ENCODE measurements at places on chromosomes 11 and 22.

GRCh38 chr22:20580179-20580578 is 72.8 kb downstream of the MED15 start:
- no peak for DNase-seq

- DNase-seq, result no peak
These were observed 36.0 kb upstream of the COMT start for GRCh38 chr22:19905347-19906276.

- no peak for DNase-seq
These were observed 13.3 kb downstream of the RBFOX2 start for GRCh38 chr22:36015155-36015810.

GRCh38 chr22:37433786-37434185 is 6.5 kb upstream of the ELFN2 start:
- no peak for DNase-seq

- DNase-seq, result no peak
These were observed 4.8 kb upstream of the NNMT start for GRCh38 chr11:114291381-114291780.

- no peak for DNase-seq
These were observed 47.3 kb downstream of the TENM4 start for GRCh38 chr11:79393362-79394043.

DNA sequence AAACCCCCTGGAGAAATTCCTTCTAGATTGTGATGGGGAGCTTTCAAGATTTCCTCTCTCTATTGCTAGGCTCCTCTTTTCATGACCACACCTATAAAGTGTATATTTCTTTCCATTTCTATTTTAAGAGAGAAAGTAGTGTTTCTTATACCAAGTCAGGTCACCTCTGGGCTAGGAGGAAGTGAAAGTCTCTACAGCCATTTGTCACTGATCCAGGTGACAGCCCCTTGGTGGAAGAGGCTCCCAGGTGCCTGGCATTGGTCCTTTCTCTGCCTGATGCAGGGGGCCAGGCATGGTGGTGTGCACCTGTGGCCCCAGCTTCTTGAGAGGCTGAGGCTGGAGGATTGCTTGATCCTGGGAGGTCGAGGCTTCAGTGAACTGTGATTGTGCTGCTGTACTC is 64.7 kb downstream of the DHCR7 start:
- peak; percentile 48 for DNase-seq

GRCh38 chr11:121293288-121293594 is 670 bp downstream of the SC5D start:
- DNase-seq, result no peak

- no peak for DNase-seq
These were observed 7.3 kb downstream of the SLC15A3 start for GRCh38 chr11:60944490-60945294.

DNA sequence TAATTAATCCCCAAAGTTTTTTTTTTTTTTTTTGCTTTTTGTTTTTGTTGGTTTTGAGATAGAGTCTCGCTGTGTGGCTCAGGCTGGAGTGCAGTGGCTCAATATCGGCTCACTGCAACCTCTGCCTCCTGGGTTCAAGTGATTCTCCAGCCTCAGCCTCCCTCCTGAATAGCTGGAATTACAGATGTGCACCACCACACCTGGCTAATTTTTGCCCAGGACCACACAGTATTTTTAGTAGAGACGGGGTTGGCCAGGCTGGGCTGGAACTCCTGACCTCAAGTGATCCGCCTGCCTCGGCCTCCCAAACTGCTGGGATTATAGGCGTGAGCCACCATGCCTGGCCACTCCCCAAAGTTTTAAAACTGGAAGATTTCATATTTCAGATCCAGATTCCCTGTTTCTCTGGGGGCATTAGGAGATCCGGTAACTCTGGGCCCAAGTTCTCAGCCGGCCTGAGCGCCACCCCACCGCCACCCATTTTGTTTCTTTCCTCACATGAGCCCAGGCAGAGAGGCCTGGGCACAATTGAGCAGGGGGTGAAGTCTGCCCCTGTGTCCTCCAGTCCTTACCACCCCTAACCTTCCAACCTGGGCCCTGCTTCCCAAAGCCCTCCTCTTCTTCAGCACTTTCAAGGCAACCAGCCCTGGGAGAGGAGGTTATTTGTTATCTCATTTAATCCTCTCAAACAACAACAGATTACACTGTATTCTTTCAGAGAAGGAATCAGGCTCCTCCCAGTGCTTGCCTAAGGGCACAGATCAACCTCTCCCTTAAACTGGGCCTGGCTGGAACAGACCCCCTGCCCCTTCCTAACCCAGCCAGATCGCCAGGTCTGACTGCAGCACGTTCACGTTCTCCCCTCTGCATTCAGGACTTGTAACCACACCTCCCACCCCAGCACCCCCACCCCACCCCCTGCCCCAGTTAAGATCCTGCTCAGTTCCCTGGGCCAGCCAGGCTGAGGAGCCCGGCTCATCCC is 1.9 kb upstream of the CSNK1E start:
- no peak for DNase-seq

GRCh38 chr22:46054091-46055073 is 77.4 kb upstream of the WNT7B start:
- no peak for DNase-seq

DNA sequence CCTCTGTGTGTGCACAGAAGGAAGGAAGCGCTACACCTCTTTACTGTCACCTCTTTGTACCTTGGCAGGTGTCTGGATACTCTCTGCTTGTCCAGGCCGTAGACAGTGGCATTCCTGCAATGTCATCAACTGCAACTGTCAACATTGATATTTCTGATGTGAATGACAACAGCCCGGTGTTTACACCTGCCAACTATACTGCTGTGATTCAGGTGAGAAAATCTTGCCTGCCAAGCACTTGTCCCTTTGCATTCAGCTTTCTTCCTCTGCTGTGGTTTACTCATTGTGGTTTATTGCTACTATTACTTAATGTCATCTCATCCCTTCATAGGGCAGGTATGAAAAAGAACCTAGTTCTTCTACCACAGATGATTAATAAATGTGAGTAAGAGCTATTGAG is 131.9 kb upstream of the MTNR1B start:
- no peak for DNase-seq

GRCh38 chr11:10920205-10920604 is 62.4 kb upstream of the ZBED5 start:
- DNase-seq, result no peak

DNA sequence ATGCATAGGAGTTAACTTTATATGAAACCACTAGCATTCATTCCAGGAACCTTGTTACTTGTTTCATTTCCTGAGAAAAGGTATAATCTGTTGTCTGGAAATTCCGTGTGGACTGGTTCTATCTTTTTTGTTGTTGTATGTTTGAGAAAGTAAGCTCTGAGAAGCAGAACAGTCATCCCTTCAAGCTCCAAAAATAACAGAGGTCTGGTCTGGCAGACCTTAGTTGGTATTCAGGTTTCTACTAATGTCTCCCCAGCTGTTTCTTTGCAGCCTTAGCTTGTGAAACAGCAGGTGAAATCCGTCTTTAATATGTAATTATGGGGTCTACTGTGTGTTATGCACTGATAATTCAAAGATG is 2.4 kb downstream of the RNF121 start:
- no peak for DNase-seq

DNA sequence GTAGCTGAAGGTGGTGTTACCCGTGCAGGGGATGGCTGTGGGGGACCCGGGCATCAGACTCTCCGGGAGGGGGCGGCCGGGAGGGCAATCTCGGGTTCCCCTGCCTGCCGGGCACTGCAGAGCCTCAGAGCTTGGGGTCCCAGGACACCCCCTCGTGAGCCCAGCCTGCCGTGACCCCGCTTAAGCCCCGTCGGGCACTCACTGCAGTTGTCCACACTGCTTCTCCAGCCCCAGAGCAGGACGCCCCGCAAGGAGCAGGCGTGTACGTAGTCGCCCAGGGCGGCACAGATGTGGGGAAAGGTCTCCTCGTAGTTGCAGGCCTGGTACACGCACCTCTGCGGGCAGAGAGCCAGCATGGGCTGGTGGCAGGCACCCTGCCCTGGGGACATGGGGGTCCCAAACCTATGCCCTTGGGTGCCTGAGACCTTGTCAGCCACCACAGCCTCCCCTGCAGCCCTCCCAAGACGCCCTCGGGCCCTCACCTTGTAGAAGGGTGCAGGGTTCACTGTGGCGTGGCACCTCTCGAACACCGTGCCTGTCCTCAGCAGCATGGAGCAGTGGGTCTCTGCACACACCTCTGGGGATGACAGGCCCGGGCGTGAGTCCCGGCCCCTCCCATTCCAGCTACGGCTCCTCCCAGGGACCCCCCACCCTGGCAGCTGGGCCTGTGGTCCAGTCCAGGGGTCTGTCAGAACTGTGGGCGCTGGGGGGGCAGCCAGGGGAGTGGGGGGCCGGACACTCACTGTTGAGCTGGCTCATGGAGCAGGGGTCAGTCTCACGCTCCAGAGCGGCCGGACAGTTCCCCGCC is 8.8 kb downstream of the MUC6 start:
- DNase-seq, result no peak

DNA sequence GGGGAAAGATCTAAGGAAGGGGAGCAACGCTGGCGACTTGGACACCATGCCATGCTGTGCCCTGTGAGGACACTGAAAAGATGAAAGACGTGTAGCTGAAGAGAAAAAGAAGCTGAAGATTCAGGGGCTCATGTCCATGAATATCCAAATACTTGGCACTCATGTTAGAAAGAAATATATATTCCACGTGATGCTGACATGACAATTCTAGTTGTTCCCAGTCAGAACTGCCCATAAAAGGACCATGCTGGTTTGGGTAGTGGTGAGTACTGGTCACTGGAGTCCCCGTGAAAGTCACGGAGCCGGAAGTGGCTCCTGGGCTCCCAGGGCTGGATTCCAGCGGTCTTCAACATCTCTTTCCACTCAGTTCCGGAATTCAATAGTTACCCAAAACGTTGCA is 9.9 kb downstream of the MS4A15 start:
- DNase-seq, result no peak

DNA sequence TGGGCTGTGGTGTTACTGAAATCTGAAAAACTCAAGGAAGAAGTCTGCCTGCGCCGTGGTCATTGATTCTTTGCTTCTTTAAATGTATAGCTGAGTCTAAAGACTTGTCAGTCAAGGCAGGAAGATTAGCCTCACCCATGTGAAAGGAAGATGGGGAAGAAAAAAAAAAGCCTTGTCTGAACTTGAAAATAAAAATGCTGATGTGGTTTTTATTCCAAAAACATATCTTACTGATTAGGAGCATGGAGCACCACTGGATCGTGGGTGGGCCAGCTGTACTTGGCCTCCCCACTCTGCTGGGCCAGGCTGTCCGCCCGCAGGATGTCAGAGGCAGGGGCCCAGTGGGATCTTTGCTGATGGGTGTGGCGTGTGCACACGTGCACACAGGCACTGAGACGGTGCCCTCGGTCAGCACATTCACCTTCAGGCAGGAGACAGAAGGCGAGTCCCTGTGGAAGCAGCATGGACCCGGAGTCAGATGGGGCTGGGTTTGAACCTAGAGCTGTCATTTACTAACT is 111.9 kb downstream of the WNT7B start:
- no peak for DNase-seq

- no peak for DNase-seq
These were observed at the start of gene CHRM1 for GRCh38 chr11:62921201-62921572. Gene CHRM1 (minus strand): TSS chr11:62921363. CDS start chr11:62911100, 10,263 bp downstream.

- no peak for DNase-seq
These were observed 50.1 kb upstream of the PHOX2A start for GRCh38 chr11:72293910-72294615.

- DNase-seq, result no peak
These were observed 52.0 kb downstream of the KCNJ1 start for GRCh38 chr11:128814856-128815705.

- DNase-seq, result peak; percentile 48
These were observed 64.4 kb downstream of the NAV2 start for GRCh38 chr11:19777039-19777376.

- DNase-seq, result no peak
These were observed 2.2 kb downstream of the TNKS1BP1 start for GRCh38 chr11:57322256-57323166.

GRCh38 chr11:44033856-44034255 is 13.9 kb upstream of the ACCSL start:
- DNase-seq, result no peak

DNA sequence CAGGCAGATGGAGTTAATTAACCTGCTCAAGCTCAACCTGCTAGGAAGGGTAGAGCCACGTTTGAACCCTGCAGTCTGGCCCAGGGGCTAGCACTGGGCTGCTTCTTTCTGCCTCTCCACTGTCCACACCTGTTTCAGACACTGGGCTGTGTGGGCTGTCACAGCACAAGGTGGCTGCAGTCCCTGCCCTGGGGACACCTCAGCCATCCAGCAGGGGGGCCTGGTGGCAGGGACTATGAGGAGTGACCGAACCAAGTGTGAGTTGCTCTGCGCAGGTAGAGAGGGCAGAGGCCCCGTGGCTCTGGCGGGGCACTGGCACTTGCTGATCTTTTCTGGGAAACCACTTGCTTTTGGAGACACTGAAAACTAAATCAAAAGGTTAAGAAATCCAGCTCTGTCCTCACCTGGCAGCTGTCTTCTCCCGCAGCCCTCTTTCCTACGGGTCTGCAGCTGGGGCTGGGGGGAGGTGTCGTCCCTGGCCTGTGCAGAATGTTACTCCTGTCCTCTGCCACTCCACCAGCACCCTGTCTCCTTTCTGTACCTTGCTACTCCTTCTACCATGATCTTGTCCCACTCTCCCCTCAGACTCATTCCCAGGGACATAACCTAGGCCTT is 5.8 kb downstream of the BAD start:
- no peak for DNase-seq

GRCh38 chr11:12123799-12124198 is 13.4 kb downstream of the MICAL2 start:
- DNase-seq, result no peak

DNA sequence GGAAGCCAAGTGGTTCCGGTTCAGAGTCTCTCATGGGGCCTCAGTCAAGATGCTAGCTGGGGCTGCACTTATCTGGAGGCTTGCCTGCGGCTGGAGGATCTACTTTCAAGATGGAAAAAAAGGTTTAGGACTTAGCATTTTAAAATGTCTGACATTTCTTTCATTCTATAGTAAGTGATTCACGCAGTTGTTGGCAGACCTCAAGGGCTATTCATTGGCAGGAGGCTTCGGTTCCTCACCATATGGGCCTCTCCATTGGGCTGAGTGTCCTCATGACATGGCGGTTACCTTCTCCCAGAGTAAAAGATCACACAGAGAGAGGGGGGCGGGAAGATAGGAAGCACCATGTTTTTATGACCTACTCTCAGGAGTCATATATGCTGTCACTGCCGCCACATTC is 298.0 kb upstream of the PLET1 start:
- no peak for DNase-seq

GRCh38 chr11:134802116-134802515 is 390.1 kb upstream of the B3GAT1 start:
- DNase-seq, result no peak

- DNase-seq, result no peak
These were observed 619 bp downstream of the SART1 start for GRCh38 chr11:65962141-65962564.
